Hematopoietic multipotent progenitor cell treated with erythropoietin and hydrocortisone succinate and interleukin-3 and kit ligand, for 8 days (in vitro differentiated cells): ENCODE measurements at places on chromosomes 12 and 14.

- peak; percentile 67 for DNase-seq
Measured at GRCh38 chr14:106694638-106695393, 1168.4 kb downstream of the TMEM121 start.

- no peak for DNase-seq
Measured at GRCh38 chr12:105330931-105331804, 677 bp downstream of the C12orf75 start.

GRCh38 chr12:58764100-58764953, 156.0 kb downstream of the LRIG3 start:
- DNase-seq, result no peak

GRCh38 chr14:63960926-63961567, 108.2 kb downstream of the SYNE2 start:
- DNase-seq, result no peak

- peak; percentile 17 for DNase-seq
Measured at GRCh38 chr12:51388846-51389245, 2.4 kb downstream of the GALNT6 start.

GRCh38 chr14:94544726-94545125, 16.5 kb upstream of the SERPINA4 start:
- no peak for DNase-seq

GRCh38 chr14:64614805-64615391, 65.1 kb downstream of the PPP1R36 start:
- no peak for DNase-seq

DNA sequence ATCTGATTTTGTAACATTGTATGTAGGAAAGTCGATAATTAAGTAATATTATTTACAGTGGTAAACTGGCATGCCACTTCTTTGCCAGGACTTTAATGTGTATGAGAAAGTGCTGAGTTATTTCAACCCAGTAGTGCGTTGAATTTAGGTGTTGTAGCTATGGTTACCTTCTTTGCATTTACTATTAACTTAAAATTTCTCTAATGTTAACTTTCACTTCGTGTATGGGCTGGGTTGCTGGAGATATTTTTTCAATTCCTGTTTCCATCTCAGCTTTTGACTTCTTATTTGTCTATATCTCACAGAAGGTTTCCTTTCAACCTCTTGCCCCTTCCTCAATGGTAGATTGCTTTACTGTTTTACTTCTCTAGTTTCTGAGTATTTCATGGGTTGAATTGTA, 1345.6 kb downstream of the FSCB start:
- no peak for DNase-seq

DNA sequence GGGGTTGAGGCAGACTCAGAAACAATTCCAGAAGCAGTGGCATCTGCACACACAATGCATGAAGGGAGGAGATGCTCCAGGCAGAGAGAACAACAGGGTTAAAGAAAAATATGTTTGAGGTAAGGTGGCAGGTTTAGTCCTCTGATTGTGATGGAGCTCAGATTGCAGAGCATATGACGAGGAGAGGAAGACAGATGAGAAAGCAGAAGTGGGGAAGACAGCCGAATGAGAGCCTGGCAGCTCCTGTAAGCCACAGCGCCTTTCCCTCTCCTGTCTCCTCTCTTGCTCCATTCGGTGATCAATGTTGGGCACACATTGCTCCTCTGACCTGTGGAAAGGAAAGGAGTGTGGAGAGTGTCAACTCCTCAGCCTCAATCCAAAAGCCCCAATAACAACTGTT, 372.2 kb downstream of the GXYLT1 start:
- DNase-seq, result no peak

DNA sequence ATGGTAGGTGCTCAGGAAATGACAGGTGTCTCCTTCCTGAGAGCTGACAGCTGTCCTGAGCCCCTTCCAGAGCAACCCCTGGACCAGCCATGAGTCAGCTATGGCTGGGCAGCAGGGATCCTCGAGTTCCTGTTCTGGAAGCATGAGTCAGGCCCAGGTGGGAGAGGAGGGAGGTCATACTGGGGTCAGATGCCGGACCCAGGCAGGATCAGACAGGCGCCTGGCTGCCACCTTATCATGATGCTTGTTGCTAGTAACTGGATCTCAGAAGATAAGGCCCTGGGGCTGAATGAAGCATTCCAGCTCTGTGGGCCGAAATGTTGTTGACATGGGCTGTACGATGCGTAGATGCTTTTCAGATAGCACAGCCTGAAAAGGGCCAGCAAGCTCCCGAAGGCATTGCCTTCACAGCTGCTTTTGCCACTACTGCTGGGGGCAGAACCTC, 17.4 kb upstream of the KRT7 start:
- no peak for DNase-seq

DNA sequence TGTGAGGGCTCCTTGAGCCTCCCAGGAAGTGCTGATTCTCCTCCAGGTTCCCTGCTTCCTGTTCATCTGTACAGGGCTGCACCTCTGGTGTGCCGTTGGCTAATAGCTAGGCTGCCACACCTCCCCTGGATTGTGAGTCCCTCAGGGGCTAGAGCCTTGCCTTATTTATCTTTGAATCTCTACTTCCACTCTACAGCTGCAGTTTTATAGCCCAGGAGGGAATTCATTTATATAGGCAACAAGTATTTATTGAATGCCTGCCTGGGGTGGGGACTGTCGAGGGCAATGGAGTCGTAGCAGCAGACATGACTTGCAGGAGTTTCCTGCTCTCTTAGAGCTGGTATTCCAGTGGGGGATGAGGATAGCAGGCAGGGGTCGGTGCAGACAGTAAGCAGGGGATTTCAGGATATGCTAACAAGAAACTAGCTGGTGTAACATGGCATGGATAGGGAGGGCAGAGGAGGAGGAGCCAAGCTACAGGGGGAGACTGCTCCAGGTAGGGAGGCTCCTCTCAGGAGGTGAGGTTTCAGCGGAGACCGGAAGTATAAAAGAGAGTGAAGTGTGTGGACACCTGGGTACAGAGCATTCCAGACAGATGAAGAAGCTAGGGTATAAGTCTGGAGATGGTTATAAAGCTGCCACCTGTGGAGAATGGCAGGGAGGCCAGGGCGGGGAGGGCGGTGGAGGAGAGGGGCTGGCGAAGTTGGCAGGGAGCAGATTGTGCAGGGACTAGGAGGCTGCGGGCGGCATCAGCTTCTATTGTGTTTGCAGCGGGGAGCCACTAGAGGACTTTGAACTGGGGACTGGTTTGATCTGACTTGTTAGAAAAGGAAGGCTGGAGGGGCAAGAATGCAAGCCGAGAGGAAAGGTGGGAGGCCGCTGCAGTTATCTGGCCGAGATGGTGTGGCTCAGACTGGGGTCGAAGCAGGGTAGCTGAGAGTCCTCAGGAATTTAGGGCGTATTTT, 17.2 kb downstream of the USP30 start:
- DNase-seq, result no peak

DNA sequence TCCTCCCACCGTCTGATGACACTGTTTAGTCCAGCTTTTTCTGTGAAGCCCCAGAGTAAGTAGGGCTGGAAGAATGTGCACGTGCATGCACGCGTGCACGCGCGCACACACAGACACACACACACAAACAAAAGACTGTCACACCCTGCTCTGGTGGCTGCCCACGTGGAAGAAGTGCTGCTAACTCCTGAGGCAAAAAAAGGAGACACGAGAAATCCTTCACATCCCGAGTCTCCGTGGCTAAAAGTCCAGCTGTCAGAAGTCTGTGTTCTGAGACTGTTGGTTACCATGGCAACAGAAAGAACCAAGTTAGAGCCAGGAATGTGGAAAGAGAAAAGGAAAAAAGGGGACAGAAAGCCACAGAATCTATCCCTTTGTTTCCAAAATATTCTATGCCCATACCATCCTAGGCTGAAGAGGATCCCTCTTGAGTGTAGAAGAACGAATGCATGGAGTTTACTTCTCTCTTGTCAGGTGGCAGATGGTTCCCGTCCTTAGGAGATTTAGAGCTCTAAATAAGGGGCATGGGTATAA, 1.6 kb upstream of the C12orf71 start:
- no peak for DNase-seq

DNA sequence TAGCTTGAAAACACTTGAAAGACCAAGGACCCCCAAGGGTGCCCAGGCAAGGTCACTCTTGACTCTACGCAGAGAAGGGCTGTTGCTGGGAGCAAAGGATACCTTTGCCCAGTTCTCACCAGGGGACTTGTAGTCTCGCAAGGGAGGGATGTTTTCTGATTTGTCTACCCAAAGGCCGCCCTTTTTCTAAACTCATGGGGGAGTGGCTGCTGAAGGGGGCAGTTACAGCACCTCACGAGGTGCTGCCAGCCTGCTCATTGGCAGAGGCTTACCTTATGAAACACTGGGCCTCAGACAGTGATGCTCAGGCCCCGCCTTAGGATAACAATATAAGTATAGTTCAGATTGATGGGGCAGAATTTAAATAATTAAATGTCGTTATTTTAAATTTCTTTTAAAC, 107.0 kb downstream of the ETV6 start:
- no peak for DNase-seq

GRCh38 chr14:92692822-92693226, 55.6 kb downstream of the LGMN start:
- no peak for DNase-seq
